NCI-H2081 treated with DMSO at 0.1 percent for 48 hours (cell line): ENCODE measurements at places on chromosomes 12 and 14.

DNA sequence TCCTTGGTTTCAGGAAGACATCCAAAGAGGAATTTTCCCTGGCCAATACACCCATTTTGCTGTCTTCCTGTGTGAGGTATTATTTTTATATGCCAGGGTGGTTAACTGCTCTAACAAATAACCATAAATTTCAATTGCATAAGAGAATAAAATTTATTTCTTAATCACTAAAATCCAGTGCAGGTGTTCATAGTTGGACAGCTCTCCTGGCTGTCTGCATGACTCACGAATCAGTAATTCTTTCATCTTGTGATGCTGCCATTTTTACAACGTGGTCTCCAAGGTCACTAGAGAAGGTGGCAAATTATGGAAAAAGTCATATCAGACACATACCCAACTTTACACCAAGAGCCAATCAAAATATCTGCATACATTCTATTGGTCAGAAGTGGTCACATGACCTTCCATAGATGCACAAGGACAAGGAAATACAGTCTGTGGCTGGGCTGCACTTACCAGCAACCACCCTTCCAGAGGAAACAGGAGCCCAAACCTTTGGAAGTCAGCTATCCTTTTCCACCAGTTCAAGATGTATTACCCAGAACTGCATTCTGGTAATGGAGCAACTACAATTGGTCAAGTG is 193.5 kb upstream of the PLEKHG7 start:
- DNase-seq, result no peak

GRCh38 chr12:66065641-66066136 is 64.9 kb downstream of the LLPH start:
- no peak for DNase-seq

- DNase-seq, result no peak
These were observed 40.8 kb downstream of the ANO6 start for GRCh38 chr12:45256721-45257120.

GRCh38 chr12:56348776-56349175 is 10.1 kb downstream of the IL23A start:
- DNase-seq, result no peak

GRCh38 chr12:94779485-94779884 is 129.1 kb upstream of the TMCC3 start:
- no peak for DNase-seq
